ENCODE measurements at places on chromosomes 1 and 21. TPM values are rescaled to one million over a fixed set of nuclear protein-coding genes. Genes with fewer than 3 reads are reported as not detected.

GBP1 gene
- polyA plus RNA-seq, result 2.4 TPM

IL20 gene
- polyA plus RNA-seq, result not detected

BNIPL gene
- polyA plus RNA-seq, result 0.65 TPM

ITLN2 gene
- not detected for polyA plus RNA-seq

HRNR gene
- not detected for polyA plus RNA-seq

RGS16 gene
- polyA plus RNA-seq, result 2.0 TPM

KLF17 gene
- not detected for polyA plus RNA-seq

KRTAP12-2 gene
- not detected for polyA plus RNA-seq

SHISA4 gene
- 22.8 TPM for polyA plus RNA-seq

KPRP gene
- not detected for polyA plus RNA-seq

PIK3R3 gene
- 6.2 TPM for polyA plus RNA-seq

OPRD1 gene
- polyA plus RNA-seq, result 0.13 TPM

DDR2 gene
- 1.3 TPM for polyA plus RNA-seq

CFAP74 gene
- polyA plus RNA-seq, result 1.7 TPM

ANGPTL1 gene
- polyA plus RNA-seq, result not detected

EDN2 gene
- polyA plus RNA-seq, result 1.8 TPM

ADAM30 gene
- not detected for polyA plus RNA-seq

FTCD gene
- polyA plus RNA-seq, result 31.1 TPM

OR10Z1 gene
- not detected for polyA plus RNA-seq

TBX19 gene
- 1.7 TPM for polyA plus RNA-seq

AGT gene
- polyA plus RNA-seq, result 23.8 TPM

ARTN gene
- polyA plus RNA-seq, result 50.5 TPM

DFFB gene
- polyA plus RNA-seq, result 6.5 TPM

NRIP1 gene
- 12.9 TPM for polyA plus RNA-seq

DENND2D gene
- polyA plus RNA-seq, result 0.37 TPM

RIPK4 gene
- 0.71 TPM for polyA plus RNA-seq

TAS1R1 gene
- polyA plus RNA-seq, result 0.17 TPM

OR2L8 gene
- not detected for polyA plus RNA-seq

DAB1 gene
- 32.5 TPM for polyA plus RNA-seq

SLC16A1 gene
- 146 TPM for polyA plus RNA-seq

DPT gene
- polyA plus RNA-seq, result not detected

KRTAP21-2 gene
- not detected for polyA plus RNA-seq

TCHH gene
- polyA plus RNA-seq, result not detected

ZNF670 gene
- 3.3 TPM for polyA plus RNA-seq

EXO1 gene
- 3.4 TPM for polyA plus RNA-seq

PLA2G4A gene
- 0.50 TPM for polyA plus RNA-seq

SHCBP1L gene
- polyA plus RNA-seq, result not detected

RIMS3 gene
- 29.1 TPM for polyA plus RNA-seq

ANGPTL3 gene
- 0.94 TPM for polyA plus RNA-seq

CYP2J2 gene
- polyA plus RNA-seq, result 7.7 TPM

C21orf91 gene
- 11.2 TPM for polyA plus RNA-seq

RPTN gene
- polyA plus RNA-seq, result not detected

L1TD1 gene
- 0.37 TPM for polyA plus RNA-seq

PTBP2 gene
- polyA plus RNA-seq, result 61.2 TPM

DMBX1 gene
- polyA plus RNA-seq, result not detected

ZNF326 gene
- polyA plus RNA-seq, result 36.1 TPM

TNFRSF18 gene
- polyA plus RNA-seq, result 0.39 TPM

Data from cardiac muscle cell (in vitro differentiated cells and primary cell).